ENCODE measurements at places on chromosomes 12 and 14.

DNA sequence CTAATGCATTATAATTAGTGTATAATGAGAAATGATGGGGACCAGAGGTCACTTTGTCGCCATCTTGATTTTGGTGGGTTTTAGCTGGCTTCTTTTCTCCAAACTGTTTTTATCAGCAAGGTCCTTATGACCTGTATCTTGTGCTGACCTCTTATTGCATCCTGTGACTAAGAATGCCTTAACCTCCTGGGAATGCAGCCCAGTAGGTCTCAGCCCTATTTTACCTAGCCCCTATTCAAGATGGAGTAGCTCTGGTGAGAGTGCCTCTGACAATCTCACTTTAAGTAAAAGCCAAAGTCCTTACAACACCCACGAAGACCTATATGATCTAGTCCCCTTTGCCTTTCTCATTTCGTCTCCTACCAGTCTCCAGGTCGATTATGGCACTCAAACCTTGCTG lies 28.3 kb upstream of the STRAP start:
- DNase-seq, result no peak

GRCh38 chr14:59705866-59706265 lies 129.3 kb upstream of the CCDC175 start:
- DNase-seq, result no peak

- no peak for DNase-seq
Observed at GRCh38 chr14:96167224-96168148, 37.2 kb upstream of the BDKRB2 start.

DNA sequence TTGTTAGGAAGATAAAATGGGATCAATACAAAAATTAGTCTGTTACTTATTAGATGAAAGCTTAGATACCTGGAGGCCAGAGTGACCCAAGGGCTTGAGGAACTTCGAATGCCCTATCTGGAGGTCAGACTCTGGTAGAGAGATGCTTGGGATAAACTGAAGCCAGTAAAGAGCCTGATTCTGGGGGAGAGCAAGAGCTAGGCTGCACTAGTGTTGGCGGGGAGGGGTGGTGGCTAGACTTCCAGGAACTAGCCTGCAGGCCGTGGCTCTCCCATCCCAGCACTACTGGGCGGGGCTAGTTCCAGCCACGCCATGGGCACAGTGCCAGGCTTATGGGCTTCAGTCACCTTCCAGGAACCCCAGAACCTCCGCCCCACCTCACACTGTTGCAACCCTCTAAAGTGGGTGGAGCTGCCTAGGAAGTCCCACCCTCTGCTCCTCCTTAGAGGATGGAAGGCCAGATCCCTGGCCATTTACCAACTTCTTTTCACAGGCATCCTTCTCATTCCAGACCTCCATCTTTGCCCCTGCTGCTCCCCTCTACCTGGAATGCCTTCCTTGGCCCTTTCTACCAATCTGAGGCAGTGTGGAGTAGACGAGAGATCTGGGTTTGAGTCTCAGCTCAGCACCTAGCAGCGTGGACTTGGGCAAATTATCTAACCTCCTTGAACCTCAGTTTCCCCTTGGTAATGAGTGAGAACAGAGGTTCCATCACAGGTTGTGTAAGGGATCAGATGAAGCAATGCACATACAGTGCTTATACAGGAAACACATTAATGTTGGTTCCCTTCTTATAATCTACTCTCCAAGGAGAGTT lies 6.3 kb upstream of the NFE2 start:
- no peak for DNase-seq

DNA sequence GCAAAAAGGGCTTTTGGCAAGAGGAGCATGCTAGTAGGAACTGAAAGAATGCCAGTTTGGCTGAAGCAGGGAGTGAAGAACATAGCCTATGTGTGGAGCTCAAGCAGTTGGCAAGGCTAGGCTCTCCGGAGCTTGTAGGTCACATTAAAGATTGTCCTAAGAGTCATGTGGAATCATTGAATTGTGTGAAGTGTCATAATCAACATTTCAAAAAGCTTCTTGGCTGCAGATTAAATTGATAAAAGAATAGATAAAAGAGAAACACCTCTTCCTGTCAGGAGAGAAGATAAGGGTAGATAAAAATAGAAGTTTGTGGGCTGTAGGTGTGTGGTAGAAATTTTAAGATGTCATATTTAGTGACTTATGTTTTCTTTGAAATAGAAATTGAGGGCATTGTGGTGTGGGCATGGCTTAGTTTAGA lies 36.1 kb downstream of the CPSF6 start:
- DNase-seq, result no peak

All from stimulated activated CD8-positive, alpha-beta memory T cell treated with anti-CD3 and anti-CD28 coated beads, Interleukin-12 subunit alpha, Interleukin-12 subunit beta, amount 100 ng/mL, for 1 hour (primary cell).